ENCODE measurements at places on chromosomes 3 and 15.

- no peak for DNase-seq
These were observed 110.1 kb downstream of the DNAH12 start for GRCh38 chr3:57434041-57434440.

DNA sequence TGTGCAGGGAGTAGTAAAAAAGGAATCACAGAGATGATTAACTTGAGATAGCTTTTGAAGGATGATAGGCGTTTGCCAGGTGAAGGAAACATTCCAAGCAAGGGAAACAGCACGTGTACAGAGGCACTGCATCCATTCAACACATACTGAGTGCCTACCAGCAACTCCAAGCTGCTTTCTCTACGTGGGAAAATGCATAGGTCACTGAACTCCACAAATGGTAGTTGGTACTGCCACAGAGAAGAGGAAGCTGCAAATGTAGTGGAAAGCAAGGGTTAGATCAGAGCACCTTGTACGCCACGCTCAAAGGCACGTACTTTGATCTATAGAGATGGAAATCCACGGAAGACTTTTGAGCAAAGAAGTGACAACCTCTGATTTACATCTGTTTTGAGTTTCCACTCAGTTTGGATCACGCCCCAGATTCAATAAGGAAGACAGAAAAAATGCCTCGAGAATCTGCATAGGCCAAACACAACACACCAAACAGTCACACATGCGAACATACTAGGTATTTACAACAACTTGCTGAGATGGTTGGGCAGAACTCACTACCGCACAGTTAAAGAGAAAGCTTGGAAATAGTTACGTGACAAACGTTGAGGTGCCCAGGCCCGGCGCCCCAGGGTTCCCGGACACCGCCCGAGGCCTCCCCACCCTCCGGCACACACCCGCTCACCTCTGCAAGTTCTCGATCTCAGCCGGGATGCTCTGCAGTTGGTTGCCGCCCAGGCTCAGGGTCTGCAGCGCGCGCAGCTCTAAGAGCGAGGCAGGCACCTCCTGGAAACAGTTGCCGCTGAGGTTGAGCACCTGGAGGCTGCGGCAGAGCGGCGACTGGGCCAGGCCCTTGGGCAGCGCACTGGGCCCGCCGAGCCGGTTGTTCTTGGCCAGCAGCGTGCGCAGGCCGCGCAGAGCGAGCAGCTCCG, 826 bp downstream of the LRRC58 start:
- peak; percentile 61 for DNase-seq

GRCh38 chr3:53833700-53834099, 12.5 kb downstream of the CHDH start:
- DNase-seq = no peak

- DNase-seq = no peak
These were observed 147.5 kb downstream of the NFKBIZ start for GRCh38 chr3:101996832-101997231.

DNA sequence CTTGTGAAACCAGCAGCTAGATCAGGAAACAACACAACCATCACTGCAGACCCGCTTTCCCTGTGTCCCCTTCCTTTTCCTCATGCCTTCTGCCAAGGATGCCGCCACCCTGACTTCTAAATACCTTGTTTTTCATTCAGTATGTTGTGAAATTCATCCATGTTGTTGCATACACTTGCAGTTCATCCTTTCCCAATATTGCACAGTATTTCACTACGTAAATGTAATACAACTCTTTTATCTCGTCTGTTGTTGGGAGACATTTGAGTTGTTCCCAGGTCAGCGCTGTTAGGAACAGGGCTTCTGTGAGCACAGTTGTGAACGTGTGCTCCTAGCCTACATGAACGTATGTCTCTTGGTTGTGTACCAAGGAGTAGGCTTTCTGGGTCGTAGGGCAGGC, 24.2 kb downstream of the TLNRD1 start:
- no peak for DNase-seq

DNA sequence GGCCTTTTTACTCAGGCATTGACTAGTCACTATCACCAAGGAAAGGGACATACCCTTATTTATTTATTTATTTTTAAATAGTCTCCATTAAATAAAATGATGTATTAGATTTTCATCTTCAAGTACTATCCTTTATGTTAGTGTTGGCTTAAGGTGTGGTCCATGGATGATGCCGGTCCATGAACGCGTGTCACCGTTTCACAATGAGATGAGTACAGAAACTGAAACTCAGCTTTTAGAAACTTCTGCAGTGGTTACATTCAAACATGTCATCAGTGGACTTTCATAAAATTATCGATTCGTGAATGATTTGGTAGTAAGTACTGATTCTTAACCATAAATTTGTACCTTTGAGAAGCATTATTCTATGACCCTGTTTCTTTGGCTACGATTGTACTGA, 166.6 kb downstream of the SATB1 start:
- no peak for DNase-seq

DNA sequence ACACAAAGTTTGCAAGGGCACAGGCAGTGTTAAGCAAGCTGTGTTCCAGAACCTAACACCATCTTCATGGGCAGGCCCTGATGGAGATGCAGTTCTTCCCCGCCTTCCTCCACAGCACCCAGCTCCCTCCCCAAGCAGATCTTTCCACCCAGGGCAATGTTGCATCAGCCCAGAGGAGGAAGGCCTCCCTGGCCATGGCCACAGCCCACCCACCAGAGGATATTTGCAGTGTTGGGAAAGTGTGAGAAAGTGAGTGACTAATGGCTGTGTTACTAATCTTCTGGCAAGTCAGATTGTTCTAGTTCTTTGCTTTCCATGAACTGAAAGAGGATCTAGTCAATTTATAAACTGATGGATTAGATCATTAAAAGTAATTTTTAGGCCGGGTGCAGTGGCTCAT, 42.0 kb upstream of the ATP10A start:
- peak; percentile 20 for DNase-seq

GRCh38 chr3:41997702-41998550, 36.0 kb upstream of the ULK4 start:
- no peak for DNase-seq

DNA sequence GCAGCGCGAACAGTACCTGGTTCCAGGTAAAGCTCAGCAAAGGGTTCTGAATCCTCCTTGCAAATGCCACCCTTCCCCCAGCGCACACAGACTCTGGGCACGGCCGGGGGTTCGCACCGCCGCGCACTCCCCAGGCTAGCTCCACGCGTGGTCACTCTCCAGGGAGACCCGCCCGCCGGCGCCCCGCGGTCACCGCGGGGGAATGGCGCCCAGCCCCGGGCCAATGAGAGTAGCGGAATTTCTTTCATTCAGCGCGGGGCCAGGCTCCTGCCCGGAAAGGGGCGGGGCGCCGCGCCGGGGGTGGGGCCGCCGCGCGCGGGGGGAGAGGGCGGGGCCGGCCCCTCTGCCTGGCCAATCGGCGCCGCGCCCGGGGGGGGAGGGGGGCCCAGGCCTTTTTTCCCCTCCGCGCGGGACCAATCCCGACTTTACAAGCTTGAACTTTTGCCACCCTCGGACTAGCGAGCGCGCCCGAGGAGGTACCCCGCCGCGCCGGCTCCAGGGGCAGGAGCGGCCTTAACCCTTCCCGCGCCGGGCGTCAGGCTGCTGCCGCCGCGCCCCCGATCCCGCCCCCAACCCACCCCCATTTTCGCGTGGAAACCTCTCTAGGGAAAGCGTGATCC, 1.1 kb upstream of the SMAD6 start:
- peak; percentile 77 for DNase-seq

Measured in stimulated activated naive CD4-positive, alpha-beta T cell treated with Interleukin-2 at 50 U/mL for 16 hours (primary cell).